ENCODE measurements at places on chromosomes 11 and 22.

DNA sequence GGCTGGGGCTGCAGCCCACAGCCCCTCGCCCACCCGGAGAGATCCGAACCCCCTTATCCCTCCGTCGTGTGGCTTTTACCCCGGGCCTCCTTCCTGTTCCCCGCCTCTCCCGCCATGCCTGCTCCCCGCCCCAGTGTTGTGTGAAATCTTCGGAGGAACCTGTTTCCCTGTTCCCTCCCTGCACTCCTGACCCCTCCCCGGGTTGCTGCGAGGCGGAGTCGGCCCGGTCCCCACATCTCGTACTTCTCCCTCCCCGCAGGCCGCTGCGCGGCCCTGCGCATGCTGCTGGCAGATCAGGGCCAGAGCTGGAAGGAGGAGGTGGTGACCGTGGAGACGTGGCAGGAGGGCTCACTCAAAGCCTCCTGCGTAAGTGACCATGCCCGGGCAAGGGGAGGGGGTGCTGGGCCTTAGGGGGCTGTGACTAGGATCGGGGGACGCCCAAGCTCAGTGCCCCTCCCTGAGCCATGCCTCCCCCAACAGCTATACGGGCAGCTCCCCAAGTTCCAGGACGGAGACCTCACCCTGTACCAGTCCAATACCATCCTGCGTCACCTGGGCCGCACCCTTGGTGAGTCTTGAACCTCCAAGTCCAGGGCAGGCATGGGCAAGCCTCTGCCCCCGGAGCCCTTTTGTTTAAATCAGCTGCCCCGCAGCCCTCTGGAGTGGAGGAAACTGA lies 731 bp downstream of the GSTP1 start:
- peak; percentile 66 for DNase-seq

GRCh38 chr11:118117790-118118601 lies 31.2 kb upstream of the SMIM35 start:
- no peak for DNase-seq

GRCh38 chr11:131206671-131207070 lies 163.7 kb upstream of the NTM start:
- no peak for DNase-seq

- DNase-seq: peak; percentile 56
Observed at GRCh38 chr11:67053896-67054329, 2.7 kb upstream of the RHOD start.

DNA sequence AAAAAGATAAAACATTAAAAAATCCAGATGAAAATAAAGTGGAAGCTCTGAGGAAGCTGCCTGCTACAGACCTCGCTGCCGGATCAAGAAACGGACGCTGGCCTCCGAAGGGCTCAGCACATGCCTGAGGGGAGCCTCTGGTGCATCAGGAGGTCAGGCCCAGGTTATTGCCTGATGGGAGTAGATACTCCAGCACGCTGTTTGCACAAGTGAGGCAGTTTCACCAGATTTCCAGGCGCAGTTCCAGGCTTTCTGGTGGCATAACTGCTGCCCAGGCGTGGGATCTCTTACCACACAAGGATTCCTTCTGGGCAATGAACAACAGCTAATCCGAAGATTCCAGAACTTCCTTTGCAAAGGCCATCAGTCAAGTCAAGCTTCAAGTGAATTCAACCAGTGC lies 154.2 kb downstream of the MPPED1 start:
- DNase-seq: no peak

DNA sequence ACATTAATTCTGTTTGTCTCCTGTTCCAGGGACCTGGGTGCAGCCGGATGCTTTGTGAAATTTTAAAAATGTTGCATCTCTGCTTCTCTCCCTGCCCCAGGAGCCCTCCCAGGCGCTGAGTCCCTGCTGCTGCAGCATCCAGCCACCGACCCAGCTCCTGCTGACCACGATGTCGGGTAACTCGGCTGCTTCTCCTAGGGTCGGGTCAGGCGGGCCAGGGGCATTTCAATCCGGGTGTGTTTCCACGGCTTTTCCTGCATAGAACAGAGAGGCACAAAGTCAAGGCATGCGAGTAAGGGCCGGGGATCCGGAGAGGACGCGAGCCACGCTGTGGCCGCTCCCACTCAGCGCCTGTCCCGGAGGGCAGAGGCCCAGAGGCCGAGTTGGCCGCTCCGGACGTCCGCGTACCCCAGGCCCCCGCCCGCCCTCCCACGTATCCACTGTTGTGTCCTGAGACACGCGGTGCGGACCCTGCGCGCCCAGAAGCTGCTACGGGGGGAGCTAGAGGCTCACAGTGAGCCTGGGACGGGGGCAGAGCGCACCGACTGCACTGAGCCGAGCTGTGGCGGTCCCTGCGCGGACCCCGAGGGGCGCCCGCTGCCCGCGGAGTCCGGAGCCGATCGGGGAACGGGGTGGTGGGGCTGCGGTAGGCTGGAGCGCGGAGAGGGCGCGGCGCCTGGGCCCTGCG lies at the start of gene POU2AF3:
Gene POU2AF3, plus strand, starts transcription at position 134 of the 688 bp plus-strand sequence. Its CDS starts 36 bp downstream, at position 170.
- DNase-seq: no peak

DNA sequence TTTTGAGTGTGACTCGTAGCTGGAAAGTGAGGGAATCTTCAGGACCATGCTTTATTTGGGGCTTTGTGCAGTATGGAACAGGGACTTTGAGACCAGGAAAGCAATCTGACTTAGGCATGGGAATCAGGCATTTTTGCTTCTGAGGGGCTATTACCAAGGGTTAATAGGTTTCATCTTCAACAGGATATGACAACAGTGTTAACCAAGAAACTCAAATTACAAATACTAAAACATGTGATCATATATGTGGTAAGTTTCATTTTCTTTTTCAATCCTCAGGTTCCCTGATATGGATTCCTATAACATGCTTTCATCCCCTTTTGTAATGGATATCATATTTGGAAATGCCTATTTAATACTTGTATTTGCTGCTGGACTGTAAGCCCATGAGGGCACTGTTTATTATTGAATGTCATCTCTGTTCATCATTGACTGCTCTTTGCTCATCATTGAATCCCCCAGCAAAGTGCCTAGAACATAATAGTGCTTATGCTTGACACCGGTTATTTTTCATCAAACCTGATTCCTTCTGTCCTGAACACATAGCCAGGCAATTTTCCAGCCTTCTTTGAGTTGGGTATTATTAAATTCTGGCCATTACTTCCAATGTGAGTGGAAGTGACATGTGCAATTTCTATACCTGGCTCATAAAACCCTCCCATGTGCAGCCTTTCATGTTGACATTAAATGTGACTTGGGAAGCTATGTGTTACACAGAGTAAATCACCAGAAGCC lies 11.0 kb downstream of the OR51E1 start:
- DNase-seq: no peak

DNA sequence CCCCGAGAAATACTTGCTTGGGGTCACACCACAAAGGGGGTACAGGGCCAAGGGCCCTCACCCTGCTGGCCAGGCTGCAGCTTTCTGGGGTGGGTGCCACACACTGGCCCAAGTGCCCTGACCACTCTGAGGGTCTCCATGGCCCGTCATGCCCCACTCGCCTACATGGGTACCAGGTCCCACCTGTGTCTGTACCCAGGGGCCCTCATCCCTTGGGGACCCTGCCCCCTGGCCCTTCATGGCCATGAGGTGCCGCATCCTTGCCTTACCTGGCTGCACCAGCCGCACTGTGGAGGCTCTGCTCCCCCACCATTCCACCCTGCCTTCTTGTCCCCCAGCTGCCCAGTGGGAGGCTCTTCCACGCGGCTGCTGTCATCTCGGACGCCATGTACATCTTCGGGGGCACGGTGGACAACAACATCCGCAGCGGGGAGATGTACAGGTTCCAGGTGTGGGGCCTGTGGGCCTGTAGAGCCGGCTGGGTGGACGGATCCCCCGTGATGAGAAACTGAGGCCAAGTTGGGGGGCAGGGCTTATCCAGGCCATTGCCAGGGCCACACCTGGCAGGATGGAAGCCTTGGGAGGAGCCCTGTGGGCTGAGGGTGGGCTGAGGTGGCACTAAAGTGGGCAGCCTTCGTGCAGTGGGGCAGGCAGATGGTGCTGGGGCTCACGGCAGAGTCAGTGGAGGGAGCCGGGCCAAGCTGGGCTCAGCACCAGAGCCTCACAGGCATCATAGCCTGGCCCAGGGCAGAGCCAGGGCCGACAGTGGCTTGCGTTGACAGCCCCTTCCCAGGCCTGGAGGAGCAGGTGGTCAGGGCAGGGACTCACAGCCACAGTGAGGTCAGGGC lies 9.2 kb downstream of the THAP7 start:
- DNase-seq: no peak

DNA sequence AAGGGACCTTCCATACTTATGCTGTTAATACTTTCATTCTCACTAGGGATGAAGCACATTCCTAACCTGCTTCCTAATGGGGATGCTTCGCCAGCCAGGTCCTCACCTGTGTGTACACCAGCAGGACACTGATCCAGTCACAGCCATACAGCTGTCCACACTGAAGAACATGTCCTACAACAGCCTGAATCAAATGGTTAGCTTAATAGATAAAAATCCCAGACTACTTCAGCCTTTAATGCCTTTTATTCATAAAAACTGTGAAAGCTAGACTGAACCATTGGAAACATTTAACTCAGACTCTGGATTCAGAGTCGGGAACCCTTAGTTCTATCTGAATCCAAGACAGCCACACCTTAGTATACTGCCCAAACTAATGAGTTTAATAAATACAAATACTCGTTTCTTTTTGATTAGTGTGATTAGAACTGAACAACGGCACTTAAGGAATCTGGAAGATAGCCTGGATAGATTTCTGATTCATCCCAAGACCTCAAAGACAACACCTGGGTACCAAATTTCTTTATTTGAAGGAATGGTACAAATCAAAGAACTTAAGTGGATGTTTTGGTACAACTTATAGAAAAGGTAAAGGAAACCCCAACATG lies 3.3 kb downstream of the FTH1 start:
- DNase-seq: no peak

DNA sequence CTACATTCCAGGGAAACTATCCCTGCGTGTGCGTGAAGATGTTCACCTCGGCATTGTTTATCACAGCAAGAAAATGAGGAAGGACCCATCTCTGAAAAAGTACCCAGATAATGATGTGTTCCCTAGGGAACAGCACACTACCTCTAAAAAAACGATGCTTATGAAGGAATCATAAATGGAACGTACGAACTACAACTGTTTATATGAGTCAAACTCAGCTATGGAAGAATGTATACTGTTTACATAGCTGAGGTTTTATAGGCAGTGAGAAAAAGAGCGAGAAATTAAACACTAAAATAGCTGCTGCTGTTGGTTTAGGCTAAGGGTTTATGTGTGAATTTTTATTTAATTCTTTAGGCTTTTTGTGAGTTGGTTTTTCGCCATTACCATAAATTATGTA lies 48.9 kb downstream of the APOL1 start:
- no peak for DNase-seq

- DNase-seq: no peak
Observed at GRCh38 chr11:64164392-64165312, 1.3 kb downstream of the MACROD1 start.

GRCh38 chr11:45385844-45386243 lies 99.7 kb upstream of the SYT13 start:
- no peak for DNase-seq

DNA sequence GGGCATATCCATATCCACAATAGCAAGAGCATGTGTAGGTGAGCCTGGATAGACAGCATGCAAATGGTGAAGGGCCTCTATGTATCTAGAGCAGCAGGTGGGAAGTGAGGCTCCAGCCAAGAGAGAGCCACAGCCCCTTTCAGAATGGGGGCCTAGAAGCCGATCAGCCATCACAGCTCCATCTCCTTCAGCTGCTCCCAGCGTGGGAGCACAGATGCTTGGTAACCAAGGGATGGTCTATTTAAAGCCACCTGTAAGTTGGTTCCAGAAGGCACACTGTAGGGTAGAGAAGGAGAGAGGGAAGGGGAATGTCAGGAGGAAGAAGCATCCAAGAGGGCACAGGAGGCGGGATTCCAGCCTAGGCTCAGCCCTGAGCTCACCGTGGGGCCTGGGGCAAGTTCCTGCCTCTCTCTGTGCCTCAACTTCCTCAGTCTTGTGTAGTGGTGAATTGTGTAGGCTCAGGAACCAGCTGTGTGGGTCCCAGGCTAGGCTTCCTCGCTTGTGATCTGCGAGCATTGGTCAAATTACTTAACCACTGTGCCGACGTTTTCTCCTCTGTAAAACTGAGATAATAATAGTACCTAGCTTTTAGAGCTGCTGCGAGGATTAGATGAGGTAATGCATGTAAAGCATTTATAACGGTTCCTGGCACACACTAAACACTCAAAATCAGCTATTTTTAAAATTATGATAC lies 122.9 kb upstream of the NAV2 start:
- DNase-seq: no peak

DNA sequence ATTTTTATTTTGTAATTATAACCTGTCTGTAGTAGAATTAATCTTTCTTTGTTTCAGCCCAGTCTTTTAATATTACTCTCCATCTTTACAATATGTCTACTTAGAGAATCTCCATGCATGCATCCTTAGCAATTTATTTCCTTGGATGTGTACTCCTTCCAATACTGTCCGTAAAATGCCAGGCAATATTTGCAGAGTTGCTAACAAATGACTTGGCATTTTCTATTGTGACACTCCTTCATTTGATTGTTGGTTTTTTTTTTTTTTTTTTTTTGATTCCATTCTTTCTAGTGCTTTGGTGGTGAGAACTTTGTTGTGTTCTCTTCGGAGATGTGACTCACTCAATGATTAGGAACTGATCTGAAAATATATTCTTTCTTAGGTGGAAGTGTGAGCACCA lies 220.3 kb downstream of the CNTN5 start:
- DNase-seq: no peak

GRCh38 chr11:67617243-67617953 lies 10.7 kb downstream of the NDUFV1 start:
- DNase-seq: no peak

GRCh38 chr22:38946771-38947170 lies 10.6 kb upstream of the APOBEC3A start:
- no peak for DNase-seq

DNA sequence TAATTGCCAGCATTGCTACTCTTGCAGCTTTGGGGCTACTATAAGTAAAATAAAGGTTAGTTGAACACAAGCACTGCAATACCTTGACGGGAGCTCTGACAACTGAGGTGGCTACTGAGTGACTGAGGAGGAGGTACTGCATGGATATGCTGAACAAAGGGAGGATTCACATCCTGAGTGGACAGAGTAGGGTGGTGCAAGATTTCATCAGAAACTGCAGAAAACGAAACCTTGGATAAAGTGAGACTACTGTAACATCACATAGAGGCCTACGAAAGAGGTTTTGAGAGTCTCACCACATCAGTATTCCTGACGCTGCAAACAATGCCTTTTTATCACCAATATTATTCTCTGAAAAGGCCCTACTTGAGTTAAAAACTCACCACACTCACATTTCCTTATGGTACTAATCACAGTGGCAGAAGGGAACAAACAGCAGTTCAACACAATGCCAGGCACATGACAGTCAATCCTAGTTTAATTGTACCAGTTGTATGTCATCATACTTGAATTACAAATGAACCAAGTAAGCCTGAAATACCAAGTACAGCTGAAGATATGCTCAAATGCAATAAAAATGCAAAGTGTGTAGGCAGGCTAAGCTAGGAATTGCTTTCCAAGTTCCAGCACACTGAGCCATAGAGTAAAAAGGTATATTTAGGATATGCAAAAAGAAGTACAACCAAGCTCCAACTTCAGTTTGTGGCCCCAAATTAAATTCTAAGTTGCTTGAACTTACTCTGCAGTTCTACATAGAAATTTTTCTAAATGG lies 4.0 kb upstream of the GPR83 start:
- no peak for DNase-seq

- no peak for DNase-seq
Observed at GRCh38 chr11:643366-643765, 6.3 kb downstream of the DRD4 start.
